Mammary epithelial cell (primary cell): ENCODE measurements at places on chromosomes 5 and 9. TPM values are rescaled to one million over a fixed set of nuclear protein-coding genes. Genes with fewer than 3 reads are reported as not detected.
A peak's percentile ranks its signal among the peaks of the same experiment; 100 is the strongest.

Gene RASA1
- total RNA-seq: 45.2 TPM

Gene CTNND2
- total RNA-seq: not detected in 2 replicates

GRCh38 chr9:137757613-137758029 lies 120.0 kb upstream of the CACNA1B start:
- DNase-seq: peak; percentile 77

DNA sequence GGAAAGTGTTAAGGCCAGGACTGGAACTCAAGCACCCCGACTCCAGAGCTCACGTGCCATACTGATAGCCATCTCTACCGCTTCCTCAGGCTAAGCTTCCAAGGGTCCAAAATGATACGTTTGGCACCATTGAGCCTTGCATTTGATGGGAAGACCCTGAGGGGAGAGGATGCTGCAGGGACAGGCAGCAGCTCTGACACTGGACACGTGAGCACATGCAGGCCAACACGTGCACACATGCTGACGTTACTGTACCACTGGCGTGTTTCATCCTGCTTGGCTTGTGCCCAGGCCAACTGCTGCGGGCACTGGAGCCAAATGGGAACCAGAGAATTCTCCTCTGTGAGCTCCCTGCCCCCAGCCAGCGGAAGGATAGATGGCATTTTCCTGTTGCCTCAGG lies 5.2 kb downstream of the FAT2 start:
- DNase-seq: peak; percentile 84

GRCh38 chr9:109624896-109625295 lies 126.8 kb upstream of the PTPN3 start:
- no peak for DNase-seq

DNA sequence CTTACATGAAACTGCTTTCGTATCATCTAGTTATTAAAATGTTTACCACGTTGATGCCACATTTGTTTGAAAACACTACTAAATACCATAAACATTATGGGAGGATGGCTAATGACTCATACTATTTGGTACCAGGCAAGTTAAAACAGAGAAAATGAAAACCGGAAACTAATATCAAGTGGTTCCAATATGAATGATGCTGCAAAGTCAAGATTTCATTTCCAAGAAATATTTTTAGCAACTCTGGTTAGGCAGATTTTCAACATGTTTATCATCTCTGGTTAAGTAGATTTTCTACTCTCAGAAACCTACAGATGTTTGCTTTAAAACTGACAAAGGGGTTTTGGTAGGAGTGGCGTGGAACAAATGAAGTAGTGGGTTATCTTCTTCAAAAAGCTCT lies 4.9 kb upstream of the F2R start:
- DNase-seq: peak; percentile 89

DNA sequence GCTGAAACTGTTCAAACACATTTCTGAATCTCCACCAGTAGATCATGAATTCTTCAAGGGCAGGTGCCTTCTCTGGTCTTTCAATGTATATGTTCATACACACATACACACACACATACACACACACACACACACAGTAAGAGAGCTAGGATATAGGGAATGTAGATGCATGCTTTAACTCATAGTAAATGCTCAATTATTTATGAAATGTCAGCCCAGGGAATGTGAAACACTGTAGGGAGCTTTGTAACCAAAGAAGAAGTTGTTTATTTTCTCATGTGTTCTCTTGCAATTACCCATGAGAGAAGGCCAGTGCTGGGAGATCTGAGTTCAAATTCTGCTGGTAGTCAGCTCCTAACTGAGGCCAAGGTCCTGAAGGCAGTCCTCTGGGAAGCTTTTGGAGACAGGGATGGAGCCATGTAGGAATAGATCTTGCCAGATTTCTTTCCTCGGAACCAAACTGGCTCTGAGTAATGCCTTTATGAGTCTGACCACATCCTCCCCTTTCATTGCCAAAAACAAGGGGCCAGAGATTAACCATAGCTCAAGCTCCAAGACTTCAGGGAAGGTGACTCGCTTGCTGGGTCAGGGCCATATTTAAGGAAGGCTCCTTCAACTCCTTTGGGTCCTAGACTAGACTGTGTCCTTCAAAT lies 487.0 kb upstream of the TNC start:
- DNase-seq: peak; percentile 91

GRCh38 chr5:72441862-72442540 lies 65.2 kb downstream of the ZNF366 start:
- peak; percentile 92 for DNase-seq

DNA sequence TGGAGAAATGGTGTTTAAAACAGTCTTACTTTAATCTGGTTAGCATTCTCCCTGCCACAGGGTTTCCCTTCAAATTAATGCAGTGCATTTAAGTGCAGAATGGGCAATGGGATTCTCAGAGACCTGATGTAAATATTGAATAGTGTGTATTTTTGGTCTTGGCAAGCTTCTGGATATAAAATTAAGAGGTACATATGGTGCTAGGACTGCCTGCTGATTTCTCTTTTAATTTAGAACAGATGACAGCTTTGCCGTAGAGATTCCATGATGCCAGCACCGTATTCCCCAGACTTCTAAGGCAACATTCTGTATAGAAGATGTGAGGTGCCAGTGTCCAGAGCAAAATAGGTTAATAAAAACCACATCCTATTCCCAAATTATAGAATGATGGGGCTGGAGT lies 1.9 kb downstream of the MTAP start:
- no peak for DNase-seq

- peak; percentile 37 for DNase-seq
These were observed 135.6 kb upstream of the RORB start for GRCh38 chr9:74361508-74361907.
